ENCODE measurements at places on chromosomes 2 and 18. TPM values are rescaled to one million over a fixed set of nuclear protein-coding genes. Genes with fewer than 3 reads are reported as not detected.

Gene TYW5
- 7.5 TPM for total RNA-seq

Gene AQP12B
- not detected for total RNA-seq

Gene GALR1
- total RNA-seq, result not detected

Gene ASB18
- total RNA-seq, result not detected

Gene LIMS2
- total RNA-seq, result 35.3 TPM

Gene ERBB4
- total RNA-seq, result not detected

Gene SERPINB5
- total RNA-seq, result not detected

- H3K27ac ChIP-seq, result no peak overlapping the region
- no peaks in the 10 kb centered on the region for H3K4me1 ChIP-seq
- H3K4me3 ChIP-seq, result no peak overlapping the region
- H3K27me3 ChIP-seq, result no peaks in the 10 kb centered on the region
- DNase-seq, result no peak
- H3K36me3 ChIP-seq, result no peaks in the 10 kb centered on the region
Observed at GRCh38 chr2:207914716-207915115, 110.6 kb downstream of the PLEKHM3 start.

DNA sequence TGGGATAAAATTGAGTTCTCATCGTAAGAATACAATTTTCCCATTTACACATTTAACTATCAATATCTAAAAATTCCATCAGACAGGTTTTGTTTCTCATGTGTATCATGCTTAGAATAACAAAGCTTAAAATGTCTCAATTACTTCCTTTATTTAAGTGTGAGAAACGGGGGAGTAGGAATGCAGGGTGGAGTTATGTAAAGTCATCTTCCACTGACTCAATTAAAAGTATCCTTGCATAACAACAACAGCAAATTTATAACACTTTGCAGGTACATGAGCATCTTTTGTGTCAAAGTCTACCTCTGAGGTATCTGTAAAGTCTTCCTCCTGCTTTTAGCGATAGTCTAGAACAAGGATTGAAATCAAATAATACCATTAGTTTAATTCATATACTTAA lies 327.1 kb downstream of the EPHA4 start:
- no peak for DNase-seq
- no peaks in the 10 kb centered on the region for H3K4me1 ChIP-seq
- H3K4me3 ChIP-seq, result no peak overlapping the region
- no peak overlapping the region for H3K27ac ChIP-seq
- no peaks in the 10 kb centered on the region for H3K36me3 ChIP-seq
- H3K27me3 ChIP-seq, result no peaks in the 10 kb centered on the region

GRCh38 chr2:54979321-54980044 lies 70.8 kb downstream of the RTN4 start:
- H3K36me3 ChIP-seq, result peaks cover 35% of the 10 kb centered on the region
- no peaks in the 10 kb centered on the region for H3K27me3 ChIP-seq
- H3K27ac ChIP-seq, result no peak overlapping the region
- DNase-seq, result no peak

- H3K36me3 ChIP-seq, result peaks cover 2% of the 10 kb centered on the region
- H3K4me3 ChIP-seq, result no peak overlapping the region
- H3K27ac ChIP-seq, result no peak overlapping the region
- DNase-seq, result no peak
Observed at GRCh38 chr2:55097461-55098410, 47.5 kb upstream of the RTN4 start.

DNA sequence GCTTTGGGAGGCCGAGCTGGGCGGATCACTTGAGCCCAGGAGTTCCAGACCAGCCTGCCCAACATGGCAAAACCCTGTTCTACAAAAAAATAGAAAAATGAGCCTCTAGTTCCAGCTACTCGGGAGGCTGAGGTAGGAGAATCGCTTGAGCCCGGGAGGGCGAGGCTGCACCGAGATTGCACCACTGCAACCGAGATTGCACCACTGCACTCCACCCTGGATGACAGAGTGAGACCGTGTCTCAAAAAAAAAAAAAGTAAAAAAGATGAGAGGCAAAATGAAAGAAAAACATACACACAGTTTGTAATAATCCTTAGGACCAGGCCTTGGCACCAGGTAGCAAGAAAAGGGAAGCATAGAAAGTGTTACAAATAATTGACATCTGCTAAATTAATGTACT lies 22.0 kb downstream of the RBM43 start:
- no peak overlapping the region for H3K27ac ChIP-seq
- H3K36me3 ChIP-seq, result no peaks in the 10 kb centered on the region
- DNase-seq, result no peak
- H3K27me3 ChIP-seq, result peaks cover 6% of the 10 kb centered on the region
- no peak overlapping the region for H3K4me3 ChIP-seq

- no peak overlapping the region for H3K27ac ChIP-seq
- H3K4me1 ChIP-seq, result no peaks in the 10 kb centered on the region
- H3K4me3 ChIP-seq, result no peak overlapping the region
- H3K36me3 ChIP-seq, result no peaks in the 10 kb centered on the region
- no peak for DNase-seq
- H3K27me3 ChIP-seq, result peaks cover 8% of the 10 kb centered on the region
Observed at GRCh38 chr2:42071791-42072190, 24.0 kb downstream of the PKDCC start.

DNA sequence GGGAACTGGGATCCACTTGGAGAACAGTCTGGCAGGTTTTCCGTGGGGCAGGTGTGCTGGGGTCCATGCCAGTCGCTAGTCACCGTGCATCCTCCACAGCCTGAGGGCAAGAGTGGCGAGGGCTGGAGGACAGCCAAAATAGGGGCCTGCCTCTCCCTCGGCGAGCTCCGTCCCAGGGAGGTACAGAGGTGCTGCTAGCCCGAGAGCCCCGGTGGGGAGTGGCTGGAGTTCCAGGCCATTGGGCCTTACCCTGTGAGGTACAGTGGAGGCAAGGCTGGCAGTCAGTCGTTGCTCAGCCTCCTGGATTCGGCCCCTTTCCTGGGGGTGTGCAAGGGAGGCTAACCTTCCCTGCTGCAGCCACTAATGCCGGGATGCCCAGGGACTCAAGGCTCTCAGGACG lies 406.6 kb downstream of the CMPK2 start:
- H3K27me3 ChIP-seq, result no peaks in the 10 kb centered on the region
- DNase-seq, result no peak
- H3K27ac ChIP-seq, result no peak overlapping the region
- H3K4me1 ChIP-seq, result no peaks in the 10 kb centered on the region

DNA sequence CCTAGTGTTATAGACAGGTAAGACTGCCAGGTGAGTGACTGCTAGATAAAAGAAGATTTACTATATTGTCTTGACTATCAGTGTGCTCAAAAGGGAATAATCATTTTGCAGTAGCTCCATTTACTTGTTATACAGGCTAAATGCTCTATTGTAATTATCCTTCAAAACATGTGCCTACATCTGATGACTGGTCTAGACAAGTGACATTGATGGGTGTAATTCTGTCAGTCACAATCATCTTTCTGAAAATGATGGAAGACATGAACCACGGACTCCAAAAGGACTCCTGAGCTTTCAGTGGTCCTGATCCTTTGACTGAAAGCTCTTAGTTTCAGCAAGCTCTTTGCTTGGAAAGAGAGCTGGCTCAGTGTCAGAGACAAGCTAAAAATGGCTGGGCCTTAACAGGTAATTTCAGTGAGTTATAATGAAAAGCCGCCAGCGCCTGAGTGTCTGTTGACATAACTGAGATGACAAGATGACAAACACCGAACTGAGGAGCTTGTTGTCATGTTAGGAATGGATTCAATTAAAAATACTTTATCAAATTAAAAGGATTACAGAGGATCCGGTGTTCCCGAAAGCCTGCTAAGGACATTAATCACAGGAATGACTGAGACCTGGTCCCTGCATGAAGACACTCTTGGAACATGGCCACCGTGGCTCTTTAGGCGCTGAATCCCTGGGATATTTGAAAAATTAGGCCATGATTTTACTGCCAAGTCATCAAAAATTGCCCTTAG lies 141.7 kb downstream of the CMPK2 start:
- H3K4me1 ChIP-seq, result no peaks in the 10 kb centered on the region
- no peak for DNase-seq
- no peaks in the 10 kb centered on the region for H3K27me3 ChIP-seq

- peaks cover 17% of the 10 kb centered on the region for H3K4me1 ChIP-seq
- H3K4me3 ChIP-seq, result no peak overlapping the region
- no peaks in the 10 kb centered on the region for H3K36me3 ChIP-seq
- peaks cover 85% of the 10 kb centered on the region for H3K27me3 ChIP-seq
Observed at GRCh38 chr2:176094349-176094748, 1.8 kb downstream of the HOXD13 start.

GRCh38 chr2:37753758-37754157 lies 82.3 kb upstream of the CDC42EP3 start:
- H3K4me1 ChIP-seq, result no peaks in the 10 kb centered on the region
- H3K27ac ChIP-seq, result no peak overlapping the region
- H3K4me3 ChIP-seq, result no peak overlapping the region
- peaks cover 2% of the 10 kb centered on the region for H3K27me3 ChIP-seq

GRCh38 chr2:210442878-210443277 lies 33.7 kb downstream of the LANCL1 start:
- H3K27ac ChIP-seq, result no peak overlapping the region
- no peaks in the 10 kb centered on the region for H3K27me3 ChIP-seq
- DNase-seq, result no peak
- H3K4me1 ChIP-seq, result peaks cover 13% of the 10 kb centered on the region

DNA sequence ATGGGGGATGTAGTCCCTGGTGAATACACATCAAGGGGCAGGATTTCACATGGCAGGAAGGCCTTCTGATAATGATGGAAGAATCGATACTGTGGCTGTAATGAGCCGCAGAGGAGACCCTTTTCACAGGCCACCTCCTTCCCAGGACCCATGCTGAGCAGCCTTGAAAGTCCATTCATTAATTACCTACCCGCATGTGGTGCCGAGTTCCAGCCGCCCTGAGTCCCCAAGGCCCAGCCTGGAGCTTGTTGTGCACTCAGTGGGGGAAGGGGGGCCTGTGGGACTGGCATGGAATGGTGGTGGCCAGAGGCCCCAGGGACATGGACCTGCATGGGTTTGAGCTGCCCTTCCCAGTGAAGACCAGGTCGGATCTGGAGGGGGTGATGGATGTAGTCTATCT lies 25.5 kb downstream of the ASB18 start:
- no peak overlapping the region for H3K27ac ChIP-seq
- DNase-seq, result no peak
- H3K36me3 ChIP-seq, result no peaks in the 10 kb centered on the region
- H3K4me3 ChIP-seq, result no peak overlapping the region
- H3K4me1 ChIP-seq, result no peaks in the 10 kb centered on the region
- H3K27me3 ChIP-seq, result peaks cover 36% of the 10 kb centered on the region

GRCh38 chr2:66570471-66570870 lies 135.5 kb downstream of the MEIS1 start:
- no peak for DNase-seq
- H3K4me1 ChIP-seq, result peaks cover 2% of the 10 kb centered on the region
- H3K27ac ChIP-seq, result no peak overlapping the region
- no peak overlapping the region for H3K4me3 ChIP-seq
- peaks cover 14% of the 10 kb centered on the region for H3K27me3 ChIP-seq
- no peaks in the 10 kb centered on the region for H3K36me3 ChIP-seq

- peaks cover 15% of the 10 kb centered on the region for H3K4me1 ChIP-seq
- H3K27ac ChIP-seq, result peak overlapping the region; percentile 60
- no peaks in the 10 kb centered on the region for H3K27me3 ChIP-seq
- no peak for DNase-seq
- H3K4me3 ChIP-seq, result peak overlapping the region; percentile 9
- H3K36me3 ChIP-seq, result peaks cover 28% of the 10 kb centered on the region
Observed at GRCh38 chr2:97834610-97835009, 121.2 kb downstream of the ZAP70 start.

DNA sequence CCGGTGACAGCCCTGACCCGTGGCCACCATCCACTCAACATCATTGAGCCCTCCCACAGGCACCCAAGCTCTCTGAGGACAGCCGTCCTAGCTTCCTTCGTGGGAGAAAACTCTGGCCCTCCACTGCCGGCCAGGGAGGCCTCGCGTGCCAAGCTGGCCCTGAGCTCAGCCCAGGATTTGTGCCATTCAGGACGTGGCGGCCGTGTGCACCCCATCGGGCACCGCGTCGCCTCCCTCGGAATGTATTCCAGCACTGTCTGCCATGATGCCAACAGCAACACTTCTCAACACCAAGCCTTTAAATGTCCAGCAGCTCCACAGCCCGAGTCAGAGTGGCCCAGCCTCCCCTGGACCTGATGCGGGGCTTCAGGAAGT lies 35.7 kb downstream of the ZNF516 start:
- H3K27me3 ChIP-seq, result peaks cover 3% of the 10 kb centered on the region
- H3K27ac ChIP-seq, result no peak overlapping the region
- no peak overlapping the region for H3K4me3 ChIP-seq
- no peak for DNase-seq
- H3K4me1 ChIP-seq, result peaks cover 7% of the 10 kb centered on the region

DNA sequence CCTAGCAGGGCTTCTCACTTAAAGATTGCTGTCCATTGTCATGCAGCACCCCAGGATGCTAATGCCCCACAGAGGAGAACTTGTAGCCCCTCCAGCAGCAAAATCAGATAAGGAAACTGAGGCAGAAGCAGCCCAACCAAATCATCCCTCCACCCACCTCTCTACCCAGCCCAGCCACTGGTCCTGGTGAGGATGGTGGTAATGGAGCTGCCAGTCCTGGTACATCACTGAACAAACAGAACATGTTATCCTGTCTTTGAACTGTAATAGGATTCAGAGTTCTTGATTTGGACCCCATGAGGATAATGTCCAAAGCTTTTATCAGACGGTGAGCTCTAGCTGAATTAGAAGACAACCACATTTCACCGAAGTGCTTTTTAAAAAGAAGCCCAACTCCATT lies 113.2 kb downstream of the MRO start:
- no peaks in the 10 kb centered on the region for H3K27me3 ChIP-seq
- H3K36me3 ChIP-seq, result no peaks in the 10 kb centered on the region
- no peak overlapping the region for H3K27ac ChIP-seq
- H3K4me1 ChIP-seq, result no peaks in the 10 kb centered on the region
- no peak for DNase-seq

- no peak for DNase-seq
- no peak overlapping the region for H3K27ac ChIP-seq
- peaks cover 3% of the 10 kb centered on the region for H3K27me3 ChIP-seq
- no peaks in the 10 kb centered on the region for H3K36me3 ChIP-seq
Observed at GRCh38 chr2:15912203-15912602, 28.1 kb upstream of the MYCN start.

DNA sequence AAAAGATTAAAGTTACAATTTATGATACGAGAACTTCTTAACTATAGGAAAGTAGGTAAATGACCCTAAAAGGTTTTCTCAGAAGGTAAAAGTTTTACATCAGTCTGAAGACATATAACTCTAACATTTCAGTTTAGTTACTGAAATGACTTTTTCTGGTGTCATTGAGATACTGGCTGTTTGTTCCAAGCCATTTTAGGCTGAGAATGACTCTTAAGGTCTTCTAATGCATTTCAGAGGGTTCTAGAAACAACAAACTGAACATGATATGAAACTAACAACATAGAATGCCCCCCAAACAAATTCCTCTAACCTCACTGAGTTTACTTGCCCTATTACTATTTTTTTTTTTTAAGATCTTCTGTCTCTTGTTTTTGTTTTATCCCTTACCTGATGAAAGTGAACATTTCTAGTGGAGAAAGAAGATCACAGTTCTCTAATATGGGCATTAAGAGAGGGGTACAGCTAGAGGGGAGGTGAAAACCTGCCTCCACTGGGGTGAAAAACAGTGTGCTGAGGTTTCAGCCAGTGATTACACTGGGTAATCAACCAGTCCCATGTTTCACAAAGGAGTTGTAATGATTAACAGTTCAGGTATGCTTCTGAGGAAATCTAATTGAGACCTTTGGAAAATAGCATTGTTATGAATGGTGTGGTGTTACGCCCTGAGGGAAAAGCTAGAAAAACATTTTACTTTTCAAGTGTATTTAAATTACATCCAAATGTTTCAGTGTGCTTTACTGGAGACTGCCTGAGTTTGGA lies 11.2 kb downstream of the NABP1 start:
- no peaks in the 10 kb centered on the region for H3K27me3 ChIP-seq
- peaks cover 28% of the 10 kb centered on the region for H3K4me1 ChIP-seq
- H3K4me3 ChIP-seq, result no peak overlapping the region
- H3K27ac ChIP-seq, result peak overlapping the region; percentile 3
- no peak for DNase-seq

GRCh38 chr2:10920764-10921388 lies 9.1 kb downstream of the KCNF1 start:
- H3K36me3 ChIP-seq, result no peaks in the 10 kb centered on the region
- no peaks in the 10 kb centered on the region for H3K4me1 ChIP-seq
- no peaks in the 10 kb centered on the region for H3K27me3 ChIP-seq
- no peak overlapping the region for H3K4me3 ChIP-seq
